Stimulated activated CD4-positive, alpha-beta T cell treated with anti-CD3 and anti-CD28 coated beads, Interleukin-15, amount 100 ng/mL, for 1 hour (primary cell): ENCODE measurements at places on chromosomes 16 and 17.

- no peak for DNase-seq
Observed at GRCh38 chr16:87056551-87056950, 260.6 kb downstream of the C16orf95 start.

- DNase-seq: no peak
Observed at GRCh38 chr16:75250809-75251279, 580 bp downstream of the BCAR1 start.

DNA sequence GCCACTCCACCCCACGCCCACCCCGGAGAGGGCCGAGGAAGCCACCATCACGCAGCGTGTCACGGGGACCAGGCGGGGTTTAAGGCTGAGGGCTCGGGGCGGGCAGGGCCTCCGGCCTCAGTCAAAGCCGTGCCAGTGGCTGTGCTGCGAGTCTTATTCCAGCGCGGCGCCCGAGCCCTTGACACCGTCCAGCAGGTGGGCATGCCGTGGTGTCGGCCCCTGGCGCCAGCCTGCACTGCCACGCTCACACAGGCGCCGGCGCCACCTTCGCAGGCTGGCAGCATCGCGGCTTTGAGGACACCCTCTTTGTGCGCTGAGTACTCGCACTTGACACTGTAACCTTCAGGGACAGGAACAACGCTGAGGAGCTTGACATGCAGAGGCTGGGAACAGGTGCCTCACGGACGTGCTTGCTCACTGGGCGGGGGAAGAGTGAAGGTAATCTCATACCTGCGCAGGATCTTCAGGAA is 34.0 kb upstream of the ZNF629 start:
- no peak for DNase-seq

- DNase-seq: peak; percentile 81
Observed at GRCh38 chr16:69726313-69727060, at the start of gene NQO1. Gene NQO1 (minus strand): TSS chr16:69726560. CDS start chr16:69726439, 121 bp downstream.

DNA sequence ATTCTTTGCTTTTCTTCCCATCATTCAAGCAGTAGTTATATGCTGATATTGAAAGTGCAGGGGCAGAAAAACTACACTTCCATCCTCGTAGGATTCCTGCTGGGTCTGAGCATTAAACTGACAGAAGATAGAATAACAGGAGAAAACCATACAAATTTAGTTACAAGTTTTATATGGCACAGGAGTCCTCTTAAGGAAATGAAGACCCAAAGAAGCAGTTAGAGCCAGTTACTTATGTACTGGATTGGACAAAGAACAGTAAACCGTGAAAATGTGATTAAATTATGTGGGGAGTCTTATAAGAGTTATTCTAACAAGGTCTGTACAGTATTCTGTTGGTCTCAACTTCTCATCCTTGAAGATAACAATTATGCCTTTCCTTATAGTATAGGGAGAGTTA is 81.2 kb upstream of the NSRP1 start:
- no peak for DNase-seq

DNA sequence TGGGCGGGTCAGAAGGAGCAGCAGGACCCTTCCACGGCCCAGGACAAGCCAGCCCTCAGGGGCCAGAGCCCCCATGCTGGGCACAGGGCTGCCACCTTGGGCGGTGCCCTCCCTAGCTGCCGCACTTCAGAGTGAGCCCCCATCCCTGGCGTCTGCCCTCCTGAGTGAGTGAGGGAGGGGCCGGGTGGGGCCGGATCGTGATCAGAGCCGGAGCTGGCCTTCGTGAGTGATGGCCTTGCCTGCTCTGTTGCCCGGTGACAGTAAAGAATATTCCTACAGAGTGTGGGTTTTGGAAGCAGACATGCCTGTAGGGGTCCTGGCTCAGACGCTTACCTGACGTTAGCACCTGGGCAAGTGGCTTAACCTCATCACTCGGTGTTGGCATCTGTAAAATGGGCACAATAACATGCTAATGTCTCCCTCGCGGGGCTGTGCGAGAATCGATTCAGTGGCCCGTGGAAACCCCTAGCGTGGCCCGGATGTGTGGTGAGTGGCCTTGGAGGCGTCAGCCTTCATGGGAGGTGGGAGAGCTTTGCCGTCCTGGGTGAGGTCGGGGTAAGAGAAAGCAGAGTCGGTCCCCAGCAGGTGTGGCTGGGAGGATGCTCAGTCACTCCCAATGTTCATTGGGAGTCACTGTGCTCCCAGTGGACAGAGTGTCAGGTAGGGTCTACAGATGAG is 26.1 kb downstream of the JPH3 start:
- DNase-seq: no peak

GRCh38 chr16:58038219-58038641 is 12.7 kb downstream of the MMP15 start:
- no peak for DNase-seq

DNA sequence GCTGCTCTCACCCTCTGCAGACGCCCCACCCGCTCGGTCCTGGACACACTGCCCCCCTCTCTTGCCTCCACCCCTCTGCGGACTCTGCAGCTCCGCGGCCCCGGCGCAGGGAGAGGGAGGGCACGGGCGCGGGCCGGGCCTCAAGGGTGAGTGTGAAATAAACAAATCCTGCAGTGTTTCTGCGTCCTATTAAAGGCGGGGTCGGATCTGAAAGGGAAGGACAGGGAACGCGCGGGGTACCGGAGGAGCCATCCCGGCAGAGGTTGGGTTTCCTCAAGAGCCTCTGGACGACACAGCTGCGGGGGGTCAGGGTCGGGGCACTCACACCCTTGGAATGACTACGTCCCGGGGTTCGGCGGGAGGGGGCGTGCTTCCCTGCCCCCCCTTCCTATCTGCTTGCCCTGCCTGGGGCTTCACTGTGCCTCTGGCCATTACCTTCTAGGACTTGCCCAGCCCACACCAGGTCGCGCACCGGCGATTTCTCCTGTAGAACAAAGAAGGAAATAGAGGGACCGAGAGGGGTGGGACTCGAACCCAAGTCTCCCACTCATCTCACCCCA is 466 bp upstream of the HSF4 start:
- DNase-seq: no peak

DNA sequence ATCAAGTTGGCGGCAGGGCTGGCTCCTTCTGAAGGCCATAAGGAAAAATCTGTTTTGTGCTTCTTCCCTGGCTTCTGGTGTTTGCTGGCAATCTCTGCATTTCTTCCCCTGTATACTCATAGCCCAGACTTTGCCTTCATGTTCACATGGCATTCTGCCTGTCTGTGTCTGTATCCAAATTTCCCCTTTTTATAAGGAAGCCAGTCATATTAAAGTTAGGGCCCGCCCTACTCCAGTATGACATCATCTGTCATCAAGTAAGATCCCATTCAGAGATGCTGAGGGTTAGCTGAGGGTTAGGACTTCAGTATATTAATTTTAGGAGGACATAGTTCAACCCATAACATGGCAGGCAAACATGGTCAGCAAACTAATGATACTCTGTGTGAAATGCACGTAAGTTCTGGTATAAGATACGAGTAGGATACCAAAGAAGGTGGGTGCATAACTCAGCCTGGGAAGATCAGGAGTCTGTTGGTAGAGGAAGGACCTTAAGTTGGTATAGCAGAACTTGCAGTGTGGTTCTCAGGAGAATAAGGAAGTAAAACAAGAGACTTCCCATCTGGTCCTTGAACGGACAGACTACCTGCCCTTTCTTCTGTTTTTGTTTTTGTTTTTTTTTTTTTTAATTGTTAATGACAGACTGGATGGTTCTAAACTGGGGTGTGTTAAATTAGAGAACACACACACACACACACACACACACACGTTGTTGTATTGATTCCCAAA is 13.9 kb downstream of the MAP2K6 start:
- DNase-seq: no peak

DNA sequence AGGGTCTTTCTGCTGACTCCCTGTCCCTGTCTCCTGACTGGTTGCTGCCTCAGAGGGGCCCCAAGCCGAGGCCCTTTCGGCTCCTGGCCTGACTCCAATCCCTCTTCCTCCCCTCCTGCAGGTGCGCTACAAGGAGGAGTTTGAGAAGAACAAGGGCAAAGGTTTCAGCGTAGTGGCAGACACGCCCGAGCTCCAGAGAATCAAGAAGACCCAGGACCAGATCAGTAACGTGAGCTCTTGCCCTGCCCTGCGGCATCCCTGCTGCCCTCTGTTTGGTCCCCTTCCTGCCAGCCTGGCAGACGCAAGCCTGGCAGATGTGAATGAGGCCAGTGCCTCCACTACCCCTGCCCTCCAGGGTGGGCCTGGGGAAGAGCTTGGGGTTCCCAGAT is 27.1 kb upstream of the LASP1NB start:
- no peak for DNase-seq

DNA sequence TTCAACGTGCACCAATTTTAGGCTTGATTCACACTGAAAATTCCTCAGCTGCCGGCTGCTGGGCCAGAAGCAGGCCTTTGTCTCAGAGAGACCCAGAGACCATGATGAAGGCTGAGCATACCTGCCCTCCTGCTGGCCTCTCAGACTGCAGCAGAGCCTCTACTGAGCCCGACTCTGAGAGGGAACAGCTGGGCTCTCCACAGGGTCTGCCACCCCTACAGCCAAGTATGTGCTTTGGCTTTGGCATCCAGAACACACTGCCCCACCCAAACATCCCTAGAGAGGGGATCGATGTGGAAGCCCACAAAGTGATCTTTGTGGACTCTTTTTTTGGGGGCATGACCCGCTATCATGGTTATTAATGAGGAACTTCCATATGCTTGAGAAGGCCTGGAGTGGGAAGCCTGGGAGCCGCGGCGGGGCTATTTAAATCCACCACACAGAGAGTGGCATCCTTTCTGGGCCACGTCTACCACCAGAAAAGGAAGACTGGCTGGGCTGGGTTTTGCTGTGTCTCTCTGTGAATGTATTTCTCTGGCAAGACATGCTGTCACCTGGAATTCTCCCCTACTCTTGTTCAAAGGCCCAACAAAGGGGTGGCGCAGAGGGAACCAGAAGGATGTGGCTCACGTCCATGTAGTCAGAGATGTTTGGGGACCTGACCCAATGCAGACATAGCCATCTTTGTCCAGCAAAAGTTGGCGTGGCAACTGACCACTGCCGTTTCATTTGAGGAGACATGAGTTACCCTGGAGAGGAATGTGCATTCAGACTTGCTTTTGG is 69.3 kb downstream of the GNAO1 start:
- DNase-seq: no peak

- DNase-seq: no peak
Observed at GRCh38 chr17:5619088-5619740, 34.9 kb upstream of the NLRP1 start.

DNA sequence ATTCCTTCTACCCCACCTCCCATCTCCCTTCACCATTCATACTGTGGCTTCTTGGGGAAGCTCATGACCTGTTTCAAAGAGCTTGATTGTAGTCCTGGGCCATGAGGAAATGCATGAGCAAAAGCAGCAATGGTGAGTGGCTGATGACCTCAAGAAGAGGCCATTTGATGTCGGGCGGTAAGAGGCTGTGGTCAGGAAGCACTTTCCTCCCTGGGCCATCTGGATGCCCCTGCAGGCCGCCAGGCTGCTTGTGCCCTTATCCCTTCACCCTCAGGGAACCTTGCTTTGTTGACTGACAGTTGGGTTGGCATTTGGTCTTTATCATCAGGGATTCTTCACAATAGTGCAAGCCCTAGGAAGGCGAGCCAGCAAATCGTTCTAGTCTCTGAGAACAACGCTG is 78.3 kb upstream of the TBX2 start:
- no peak for DNase-seq

DNA sequence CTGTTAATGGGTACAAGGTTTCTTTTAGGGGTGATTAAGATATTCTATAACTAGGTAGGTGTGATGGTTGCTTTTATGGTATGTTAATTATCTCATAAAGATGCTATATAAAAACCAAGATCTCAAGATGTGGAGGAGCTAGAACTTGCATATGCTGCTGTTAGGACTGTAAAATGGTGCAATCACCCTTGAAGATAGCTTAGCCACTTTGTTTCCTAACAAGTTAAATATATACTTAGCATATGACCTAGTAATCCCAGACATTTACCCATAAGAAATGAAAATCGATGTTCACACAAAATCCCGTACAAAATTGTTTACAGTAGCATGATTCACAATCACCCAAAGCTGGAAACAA is 25.1 kb downstream of the GGA2 start:
- DNase-seq: no peak

- DNase-seq: no peak
Observed at GRCh38 chr17:66789961-66790437, 44.9 kb upstream of the CACNG5 start.

- DNase-seq: no peak
Observed at GRCh38 chr17:40104594-40105486, 4.5 kb upstream of the NR1D1 start.

- DNase-seq: no peak
Observed at GRCh38 chr17:55201308-55201932, 63.3 kb upstream of the HLF start.

GRCh38 chr16:67539271-67539670 is 10.6 kb downstream of the RIPOR1 start:
- no peak for DNase-seq

GRCh38 chr16:85809645-85810044 is 10.2 kb downstream of the COX4I1 start:
- no peak for DNase-seq

- no peak for DNase-seq
Observed at GRCh38 chr17:66190738-66191592, 968 bp downstream of the CEP112 start.

DNA sequence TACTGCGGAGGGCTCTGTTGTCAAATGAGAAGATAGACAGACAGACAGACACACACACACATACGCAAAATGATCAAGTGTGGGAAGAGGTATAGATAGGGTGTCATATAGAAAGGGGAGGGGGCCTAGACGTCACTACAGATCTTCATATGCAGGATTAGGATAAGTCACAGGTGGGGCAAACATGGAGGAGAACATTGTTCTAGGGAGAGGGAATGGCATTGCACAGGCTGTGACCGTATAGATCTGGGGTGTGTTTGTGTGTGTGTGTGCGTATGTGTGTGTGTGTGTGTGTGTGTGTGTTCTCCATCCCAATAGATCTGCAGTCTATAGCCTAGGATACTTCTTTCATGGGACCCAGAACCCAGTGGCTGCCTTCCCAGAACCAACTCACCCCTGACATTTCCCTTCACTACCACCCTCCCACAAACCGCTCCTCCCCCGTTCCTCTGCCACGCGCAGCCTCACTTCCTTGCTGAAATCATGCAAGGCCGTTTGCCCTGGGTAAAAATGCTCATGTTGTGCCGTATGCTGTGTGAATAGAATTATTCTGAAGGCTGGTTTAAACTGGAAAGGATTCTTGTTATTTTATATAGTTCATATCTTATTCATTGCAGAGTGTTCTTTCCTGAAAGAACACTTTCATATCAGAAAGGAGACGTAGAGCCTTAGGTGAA is 50.5 kb upstream of the CCL1 start:
- DNase-seq: no peak

DNA sequence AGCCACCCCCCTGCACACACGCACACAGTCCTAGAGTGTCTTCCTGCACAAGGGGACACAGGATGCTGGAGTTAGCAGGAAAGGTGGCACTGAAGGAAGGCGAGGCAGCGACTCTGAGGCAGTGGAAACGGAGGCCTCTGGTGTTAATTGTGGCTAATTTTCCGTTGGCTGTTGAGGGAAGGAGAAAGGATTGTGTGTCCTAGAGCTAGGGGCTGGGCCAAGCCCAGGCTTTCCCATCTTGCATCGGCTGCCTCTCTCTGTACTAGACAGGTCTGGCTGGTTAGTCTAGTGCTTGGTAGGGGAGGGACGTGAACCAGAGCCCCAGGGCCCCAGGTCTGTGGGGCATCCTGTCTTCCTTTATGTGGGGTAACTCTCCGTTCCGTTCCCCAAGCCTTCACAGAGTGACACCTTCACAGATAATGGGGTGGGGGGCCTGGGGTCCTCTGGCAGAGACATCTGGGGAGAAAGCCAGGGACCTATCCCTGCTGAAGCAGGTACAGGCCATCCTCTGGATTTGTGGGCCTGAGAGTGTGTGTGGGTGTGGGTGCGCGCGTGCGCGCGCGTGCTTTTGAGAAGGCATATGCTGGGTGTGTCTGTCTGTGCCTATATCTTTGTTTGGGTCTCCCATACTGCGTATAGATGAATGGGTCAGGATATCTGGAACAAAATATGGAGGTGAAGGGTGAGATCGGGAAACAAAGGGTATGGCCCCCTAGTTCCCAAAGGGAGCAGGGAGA is at the start of gene CHD3:
Gene CHD3, plus strand, starts transcription at position 606 of the 737 bp plus-strand sequence. CDS start 212 bp downstream, outside the sequence.
- DNase-seq: peak; percentile 50
